ENCODE measurements at places on chromosomes 1 and 21.

GRCh38 chr1:145963265-145964019, 933 bp downstream of the ANKRD34A start:
- DNase-seq: peak; percentile 74

DNA sequence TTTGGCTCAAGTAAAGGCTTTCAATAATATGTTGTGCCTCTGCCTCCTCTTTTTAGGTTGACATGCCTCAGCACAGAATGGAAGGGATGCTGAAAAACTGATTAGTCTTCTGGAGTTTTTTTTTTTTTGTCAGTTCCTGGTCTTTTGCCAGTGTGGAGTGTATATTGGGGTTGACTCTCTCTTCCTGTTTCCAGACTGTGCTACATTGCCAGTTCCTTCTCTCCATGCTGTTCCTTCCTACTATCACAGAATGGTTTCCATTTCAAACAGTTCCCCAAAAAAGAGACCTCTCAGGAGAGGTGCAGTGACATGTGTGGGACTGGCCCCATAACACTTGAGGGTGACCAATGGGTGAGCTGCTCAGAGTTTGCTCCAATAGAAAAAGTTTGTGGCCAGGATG, 101.7 kb upstream of the ETV3 start:
- no peak for DNase-seq

GRCh38 chr21:43988506-43989230, 23.4 kb upstream of the TRAPPC10 start:
- no peak for DNase-seq

DNA sequence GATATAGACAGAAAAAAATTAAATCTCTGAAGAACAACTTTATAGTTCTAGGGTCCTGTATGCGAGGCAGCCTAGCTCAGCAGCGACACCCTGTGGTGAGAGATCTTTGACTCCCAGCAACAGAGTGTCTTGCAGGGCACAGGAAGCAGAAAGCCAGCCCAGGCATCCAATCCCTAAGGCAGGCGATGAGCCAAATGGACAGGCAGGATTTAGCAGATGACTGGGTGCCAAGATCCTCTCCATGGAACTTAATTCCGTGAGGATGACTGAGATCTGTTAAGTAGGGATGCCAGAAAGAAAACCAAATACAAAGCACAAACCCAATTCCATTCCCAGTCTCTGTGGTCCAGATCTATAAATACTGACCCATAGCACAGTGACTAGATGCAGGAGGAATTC, 38.8 kb downstream of the HLCS start:
- DNase-seq: peak; percentile 72

DNA sequence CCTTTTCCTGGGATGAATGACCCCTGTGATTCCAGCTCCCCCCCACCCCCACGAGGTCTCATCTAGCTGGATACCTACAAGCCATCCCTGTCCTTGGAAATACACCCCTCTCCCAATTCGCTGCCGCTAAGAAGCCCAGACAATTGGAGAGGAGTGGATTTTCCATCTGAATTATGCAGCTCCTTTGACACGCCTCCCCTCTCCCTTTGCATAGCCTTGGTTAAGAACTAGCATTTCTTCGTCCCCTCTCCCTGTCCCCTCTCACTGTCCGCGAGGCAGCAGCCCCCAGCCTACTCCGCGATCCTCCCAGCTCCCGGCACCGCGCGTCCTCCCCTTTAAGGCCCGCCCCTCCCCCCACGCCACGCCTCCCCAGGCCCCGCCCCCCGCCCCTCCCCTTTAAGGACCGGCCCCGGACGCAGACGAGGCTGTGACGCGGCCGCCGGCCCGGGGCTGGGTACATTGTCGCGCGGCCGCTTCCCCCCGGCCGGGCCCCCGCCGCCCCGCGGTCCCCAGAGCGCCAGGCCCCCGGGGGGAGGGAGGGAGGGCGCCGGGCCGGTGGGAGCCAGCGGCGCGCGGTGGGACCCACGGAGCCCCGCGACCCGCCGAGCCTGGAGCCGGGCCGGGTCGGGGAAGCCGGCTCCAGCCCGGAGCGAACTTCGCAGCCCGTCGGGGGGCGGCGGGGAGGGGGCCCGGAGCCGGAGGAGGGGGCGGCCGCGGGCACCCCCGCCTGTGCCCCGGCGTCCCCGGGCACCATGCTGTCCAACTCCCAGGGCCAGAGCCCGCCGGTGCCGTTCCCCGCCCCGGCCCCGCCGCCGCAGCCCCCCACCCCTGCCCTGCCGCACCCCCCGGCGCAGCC, at the start of gene MAPKAPK2:
Gene MAPKAPK2 (plus strand): TSS at position 428 of the 856 bp plus-strand sequence. CDS start 325 bp downstream, at position 753.
- DNase-seq: peak; percentile 66

- DNase-seq: no peak
Measured at GRCh38 chr1:237817277-237817676, 73.4 kb downstream of the ZP4 start.

GRCh38 chr1:31302709-31303441, 6.0 kb downstream of the ZCCHC17 start:
- DNase-seq: no peak

DNA sequence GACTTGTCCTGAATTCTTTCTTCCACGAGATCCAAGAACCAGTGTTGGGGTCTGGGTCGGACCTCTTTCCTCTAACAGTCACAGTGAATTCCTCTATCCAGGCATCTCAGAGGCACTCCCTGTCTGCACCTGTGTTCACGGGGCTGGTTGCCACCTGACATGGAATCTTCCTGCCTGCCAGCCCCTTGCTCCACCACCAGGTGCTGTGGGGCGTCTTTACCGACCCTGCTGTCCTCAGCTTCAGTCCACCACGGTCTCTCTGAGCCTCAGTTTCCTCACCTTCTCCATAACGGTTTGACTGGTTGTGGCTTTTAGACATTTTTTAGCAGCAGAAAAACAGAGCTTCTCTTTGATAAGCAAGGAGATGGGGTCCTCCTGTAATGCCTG, 62.7 kb downstream of the SDC3 start:
- no peak for DNase-seq

DNA sequence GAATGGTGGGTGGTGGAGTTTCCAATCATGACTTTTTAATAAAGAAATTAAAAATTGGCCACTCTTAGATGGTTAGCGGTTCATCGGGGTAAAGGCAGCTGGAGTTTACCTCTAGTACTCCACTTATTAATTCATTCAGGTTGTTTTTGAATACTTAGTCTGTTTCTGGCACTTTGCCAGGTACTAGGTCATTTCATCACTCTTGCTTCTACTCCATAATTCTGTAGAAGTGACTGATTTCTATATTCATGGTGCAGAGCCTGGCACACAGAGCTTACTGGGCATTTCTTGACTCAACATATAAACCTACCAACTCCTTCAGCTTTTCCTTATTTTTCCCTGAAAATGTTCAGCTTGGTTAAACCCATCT, 31.5 kb downstream of the FOXD2 start:
- no peak for DNase-seq

GRCh38 chr1:87180682-87181081, 148.0 kb upstream of the LMO4 start:
- no peak for DNase-seq

DNA sequence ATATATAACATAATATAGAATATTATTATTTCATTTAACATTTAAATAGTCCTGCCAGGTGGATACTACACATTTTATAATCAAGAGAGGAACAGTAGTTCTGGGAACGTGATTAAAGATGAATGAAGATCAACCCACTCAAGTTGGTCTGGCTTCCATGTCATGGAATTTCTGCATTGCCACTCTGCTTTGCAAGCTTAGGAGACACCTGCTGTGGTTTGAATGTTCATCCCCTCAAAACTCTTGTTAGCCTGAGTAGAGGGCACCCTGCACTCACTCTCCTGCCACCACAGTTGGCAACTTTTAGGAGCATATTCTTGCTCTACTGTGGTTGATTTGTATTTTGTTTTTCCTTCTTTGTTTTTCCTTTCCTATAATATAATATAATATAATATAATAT, 153.2 kb downstream of the GLUL start:
- no peak for DNase-seq

- no peak for DNase-seq
Measured at GRCh38 chr1:247746391-247746935, 1.5 kb downstream of the OR14A2 start.

GRCh38 chr1:7052701-7053100, 267.4 kb downstream of the CAMTA1 start:
- DNase-seq: no peak

- DNase-seq: no peak
Measured at GRCh38 chr21:42082501-42083360, 11.6 kb downstream of the UMODL1 start.

DNA sequence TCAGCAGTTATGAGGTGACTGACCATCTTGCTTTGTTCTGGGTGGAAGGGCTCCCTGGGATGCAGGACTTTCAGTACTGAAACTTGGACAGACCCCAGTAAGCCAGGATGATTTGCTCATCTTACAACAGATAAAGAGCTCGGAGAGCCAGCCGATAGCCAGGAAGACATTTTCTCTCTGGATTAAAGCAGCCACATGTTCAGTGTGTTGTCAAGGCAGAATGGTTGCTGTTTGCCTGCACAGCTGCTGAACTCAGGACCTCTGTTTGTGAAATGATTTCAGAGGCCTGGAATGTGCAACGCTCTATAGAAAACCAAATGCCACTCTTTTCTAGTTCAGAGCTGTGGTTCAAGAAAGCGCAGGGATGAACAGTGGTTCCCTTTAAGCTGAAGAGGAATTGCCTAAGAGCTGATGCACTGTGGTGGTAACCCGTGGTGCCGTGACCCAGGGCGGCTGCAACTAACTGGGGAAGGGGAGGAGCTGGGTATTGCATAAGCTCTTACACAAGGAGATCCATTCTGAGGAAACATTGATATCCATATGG, 40.7 kb downstream of the CASQ2 start:
- DNase-seq: no peak

GRCh38 chr1:37234941-37235418, 200.7 kb upstream of the GRIK3 start:
- no peak for DNase-seq

- peak; percentile 5 for DNase-seq
Measured at GRCh38 chr1:37858931-37859506, 373 bp downstream of the MTF1 start.

DNA sequence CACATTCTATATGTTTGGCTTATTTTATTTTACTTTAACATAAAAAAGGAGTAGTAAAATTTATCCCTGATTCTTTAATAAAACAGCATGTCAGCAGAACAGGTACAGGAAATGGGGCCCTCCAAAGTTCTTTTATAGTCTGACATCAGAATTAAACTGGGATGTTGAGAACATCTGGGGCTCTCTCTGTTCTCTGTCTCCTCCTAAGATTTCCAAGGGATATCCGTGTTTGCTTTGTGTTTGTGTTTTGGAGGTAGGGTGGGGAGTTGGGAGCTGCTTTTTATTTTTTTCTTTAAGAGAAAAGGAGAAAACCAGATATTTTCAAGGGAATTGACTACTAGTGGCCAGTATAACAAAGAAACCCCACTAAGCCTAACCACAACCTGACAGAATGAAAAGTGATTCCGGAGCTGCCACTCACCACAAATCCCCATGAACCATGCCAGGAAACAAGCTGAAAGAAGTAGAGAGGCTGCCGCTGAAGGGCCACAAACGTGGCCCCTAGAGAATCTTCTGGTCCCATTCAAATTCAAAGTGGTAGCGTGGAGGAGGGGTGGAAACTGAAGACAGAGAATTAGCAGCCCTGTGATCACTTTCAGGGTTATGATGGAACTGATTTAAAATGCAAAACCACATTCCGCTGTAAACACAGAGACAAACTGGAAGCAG, 369.6 kb upstream of the ADGRL2 start:
- DNase-seq: no peak

DNA sequence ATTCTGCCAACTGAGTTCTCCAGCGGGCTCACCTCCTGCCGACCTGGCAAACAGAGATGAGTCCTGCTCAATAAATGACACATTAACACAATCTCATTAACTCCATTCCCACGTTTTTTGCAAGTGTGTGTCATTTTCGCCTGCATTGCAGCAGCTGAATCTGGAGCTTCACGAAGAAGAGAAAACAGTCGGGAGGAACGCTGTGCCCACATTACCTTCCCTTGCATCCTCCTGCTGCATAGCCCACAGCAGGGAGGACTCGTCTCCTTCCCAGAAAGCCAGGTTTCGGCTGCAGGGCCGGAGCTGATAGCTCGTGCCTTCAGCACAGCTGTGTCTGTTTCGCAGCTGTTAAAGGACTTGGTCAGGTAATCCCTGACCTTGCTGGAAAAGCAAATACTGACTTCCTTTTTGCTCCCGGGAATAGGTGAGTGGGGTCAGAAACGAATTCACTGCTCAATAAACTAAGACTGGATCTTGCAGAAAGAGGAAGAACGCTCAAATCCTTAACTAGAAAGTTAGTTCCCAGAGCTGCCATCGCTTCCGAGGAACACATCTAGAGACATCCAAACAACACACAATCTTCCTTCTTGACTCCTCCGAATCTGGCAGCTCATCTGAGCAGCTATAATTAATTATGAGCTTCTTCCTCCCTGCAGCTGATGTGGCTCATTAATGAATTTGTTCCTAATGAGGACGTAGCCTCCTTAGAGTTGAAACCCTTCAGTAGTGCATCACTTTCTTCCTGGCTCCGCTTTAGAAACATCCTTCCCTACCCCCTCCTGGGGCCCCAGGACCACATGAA, 33.0 kb downstream of the KANK4 start:
- DNase-seq: no peak

DNA sequence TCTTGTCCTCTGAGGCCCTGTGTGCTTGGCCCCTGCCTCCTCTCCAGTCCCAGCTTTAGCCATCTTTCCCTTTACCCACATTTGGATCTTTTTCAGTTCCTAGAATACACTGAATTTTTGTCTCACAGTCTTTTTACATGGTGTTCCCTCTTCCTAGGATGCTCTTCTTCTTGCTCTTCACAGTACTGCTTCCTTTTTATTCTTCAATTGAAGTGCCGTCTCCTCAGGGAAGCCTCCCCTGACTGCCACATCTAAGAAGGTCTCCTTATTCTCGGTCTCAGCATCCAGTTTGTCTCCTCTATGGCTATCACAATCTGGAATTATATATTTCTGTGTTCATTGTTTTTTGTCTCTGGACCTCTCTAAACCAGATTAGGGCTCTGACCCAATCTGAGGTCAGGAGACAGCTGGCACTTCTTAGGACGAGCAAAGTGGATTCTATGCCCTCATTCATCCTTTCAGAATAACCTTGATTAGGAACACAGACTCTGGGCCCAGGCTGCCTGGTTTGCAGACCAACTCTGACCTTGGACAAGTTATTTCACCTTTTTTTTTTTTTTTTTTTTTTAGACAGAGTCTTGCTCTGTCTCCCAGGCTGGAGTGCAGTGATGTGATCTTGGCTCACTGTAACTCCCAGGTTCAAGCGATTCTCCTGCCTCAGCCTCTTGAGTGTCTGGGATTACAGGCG, 3.2 kb upstream of the FGR start:
- no peak for DNase-seq

- DNase-seq: no peak
Measured at GRCh38 chr1:170768929-170769328, 105.0 kb downstream of the PRRX1 start.

DNA sequence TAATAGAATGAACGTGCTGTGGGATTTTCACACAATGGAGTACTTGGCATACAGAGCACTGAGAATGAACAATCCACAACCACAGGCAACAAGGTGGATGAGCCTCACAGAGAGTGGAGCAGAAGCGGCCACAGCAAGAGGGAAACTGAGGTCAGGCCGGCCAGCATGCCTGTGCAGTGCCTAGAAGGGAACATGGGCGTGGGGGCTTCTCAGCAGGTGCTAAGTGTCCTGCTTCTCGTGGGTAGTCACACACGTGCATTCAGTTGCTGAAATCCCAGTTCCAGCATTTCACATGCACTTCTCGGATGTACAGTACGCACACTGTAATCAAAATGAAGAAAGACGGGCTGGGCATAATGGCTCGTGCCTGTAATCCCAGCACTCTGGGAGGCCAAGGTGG, 33.1 kb downstream of the WDR4 start:
- DNase-seq: no peak

GRCh38 chr1:186761358-186761757, 67.4 kb upstream of the PLA2G4A start:
- DNase-seq: no peak

- DNase-seq: no peak
Measured at GRCh38 chr1:201347498-201348210, 29.8 kb downstream of the TNNT2 start.
